ENCODE measurements at places on chromosomes 12 and 14.
A peak's percentile ranks its signal among the peaks of the same experiment; 100 is the strongest.

DNA sequence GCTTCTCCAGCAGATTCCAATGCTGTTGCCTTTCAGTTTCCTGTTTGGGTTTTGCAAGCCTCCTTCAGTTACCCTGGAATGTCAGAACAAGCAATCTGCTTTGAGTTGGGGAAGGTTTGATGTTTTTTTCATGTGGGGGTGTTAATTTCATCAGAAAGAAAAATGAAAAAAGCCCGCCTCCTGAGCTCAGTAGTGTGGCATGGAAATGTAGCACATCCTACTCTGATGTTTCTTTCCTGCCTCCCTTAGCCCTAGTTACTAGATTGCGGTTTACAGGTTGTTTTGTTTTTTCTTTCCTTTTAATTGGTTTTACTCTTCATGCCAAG lies 22.6 kb downstream of the IFNG-AS1 start:
- no peak for DNase-seq

GRCh38 chr12:128073937-128074336 lies 193.0 kb upstream of the TMEM132C start:
- DNase-seq: no peak

- no peak for DNase-seq
These were observed 35.0 kb upstream of the SLC24A4 start for GRCh38 chr14:92287987-92288386.

DNA sequence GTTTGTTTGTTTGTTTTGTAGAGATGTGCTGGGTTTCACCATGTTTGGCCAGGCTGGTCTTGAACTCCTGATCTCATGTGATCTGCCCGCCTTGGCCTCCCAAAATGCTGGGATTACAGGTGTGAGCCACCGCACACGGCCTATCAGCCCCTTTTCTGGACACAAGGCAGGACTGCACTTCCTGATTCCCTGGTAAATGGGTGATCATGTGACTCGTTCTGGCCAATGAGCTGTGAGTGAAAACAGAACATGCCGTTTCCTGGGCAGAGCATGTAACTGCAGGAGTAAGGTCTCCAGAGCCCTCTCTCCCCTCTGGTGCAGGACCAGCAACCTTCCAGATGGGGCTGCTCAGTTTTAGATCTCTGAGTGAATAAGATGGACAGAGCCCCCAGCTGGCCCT lies 92.7 kb downstream of the ITPK1 start:
- DNase-seq: no peak

DNA sequence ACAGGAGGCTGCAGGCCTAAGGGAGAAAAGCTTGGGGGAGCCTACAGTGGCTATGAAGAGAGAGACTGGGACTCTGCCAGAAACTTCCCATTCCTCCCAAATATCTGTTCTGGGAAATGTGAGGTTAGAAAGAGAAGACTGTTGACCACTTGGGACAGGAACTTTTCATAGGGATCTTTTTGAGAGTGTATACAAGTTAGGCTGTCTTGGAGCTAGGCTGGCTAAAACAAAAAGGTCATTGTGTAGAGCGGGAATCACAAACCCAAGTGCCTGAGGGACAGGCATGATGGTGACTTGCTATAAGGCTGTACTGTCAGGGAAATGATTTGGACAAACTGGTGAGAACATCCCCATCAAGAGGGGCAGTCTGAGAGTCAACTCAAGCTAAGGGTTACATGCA lies 175.1 kb downstream of the GRIP1 start:
- peak; percentile 75 for DNase-seq

GRCh38 chr14:101320396-101320795 lies 240.9 kb upstream of the DIO3 start:
- no peak for DNase-seq

GRCh38 chr12:26318661-26319068 lies 123.3 kb downstream of the SSPN start:
- DNase-seq: peak; percentile 74

All from COLO829 (cell line).